DND-41 (cell line): ENCODE measurements at places on chromosomes 3 and 15.

DNA sequence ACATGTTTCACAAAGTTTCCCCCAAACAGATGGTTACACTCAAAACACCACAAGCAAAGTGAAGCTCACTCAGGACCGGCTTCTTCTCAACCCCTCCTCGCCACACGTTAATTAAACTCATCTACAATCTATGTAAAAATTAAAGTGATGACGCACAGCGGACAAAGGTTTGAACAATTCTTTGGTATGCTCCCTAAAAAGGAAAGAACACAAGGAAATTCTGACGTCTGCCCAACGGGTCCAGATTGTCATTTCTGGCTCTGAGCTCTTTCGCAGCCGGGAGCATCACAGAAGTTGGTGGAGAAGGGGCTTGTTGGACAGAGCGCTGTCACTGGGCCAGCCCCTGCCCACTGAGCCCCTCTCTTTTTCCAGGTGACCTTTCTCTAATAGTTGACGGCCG, 173.7 kb upstream of the CHRNA7 start:
- DNase-seq, result no peak

- no peak for DNase-seq
Observed at GRCh38 chr3:141280086-141280485, 48.5 kb downstream of the PXYLP1 start.

DNA sequence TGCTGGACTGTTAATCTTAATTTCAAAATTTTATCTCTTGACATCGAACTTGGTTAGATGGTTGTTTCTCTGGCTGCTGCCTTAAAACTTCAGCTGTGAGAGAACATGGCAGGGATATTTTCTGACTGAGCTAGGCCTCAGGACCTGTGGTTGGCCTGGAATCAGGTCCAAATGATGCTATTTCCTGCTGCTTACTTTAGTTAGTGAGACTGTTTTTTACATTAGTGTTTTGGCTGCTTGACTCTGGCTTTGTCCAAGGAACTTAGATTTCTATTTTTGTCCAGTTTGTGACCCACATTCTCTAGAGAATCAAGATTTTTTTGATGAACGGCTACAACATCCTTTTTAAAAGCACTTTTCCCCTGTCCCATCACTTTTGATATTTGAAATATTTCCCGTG, 497.9 kb upstream of the SGO1 start:
- no peak for DNase-seq

GRCh38 chr15:95825671-95826411, 504.7 kb upstream of the NR2F2 start:
- no peak for DNase-seq

DNA sequence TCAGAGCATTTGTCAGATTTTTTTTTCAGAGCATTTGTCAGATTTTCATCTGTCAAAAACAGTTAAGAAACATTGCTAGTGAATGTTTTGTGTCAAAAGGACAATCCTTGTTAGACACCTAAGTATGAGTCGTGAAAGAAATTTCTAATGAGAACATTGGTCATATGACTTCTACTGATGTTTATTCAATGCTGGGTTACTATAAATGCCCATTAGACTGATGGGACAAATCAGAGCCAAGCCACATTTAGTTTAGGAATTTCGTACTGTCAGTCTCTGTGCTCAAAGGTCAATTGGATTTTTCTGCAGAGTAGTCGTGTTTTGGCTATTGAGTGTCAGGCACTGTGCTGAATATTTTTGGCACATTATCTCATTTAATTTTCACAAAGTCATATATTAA, 31.6 kb downstream of the TSC22D2 start:
- no peak for DNase-seq

DNA sequence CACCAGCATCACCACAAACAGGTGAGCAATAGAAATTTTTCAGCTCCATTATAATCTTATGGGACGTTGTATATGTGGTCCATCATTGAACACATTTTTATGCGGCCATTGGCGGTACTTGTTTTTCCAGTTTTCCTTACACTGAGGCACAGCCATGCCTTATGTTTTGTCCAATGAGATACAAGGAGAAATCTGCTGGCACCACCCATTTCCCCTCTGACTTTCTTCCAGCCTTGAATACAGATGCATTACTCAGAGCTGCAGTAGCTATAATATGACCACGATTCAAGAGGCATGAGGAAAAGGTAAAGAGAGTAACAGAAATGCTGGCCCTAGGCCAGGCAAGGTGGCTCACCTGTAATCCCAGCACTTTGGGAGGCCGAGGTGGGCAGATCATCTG, 9.0 kb upstream of the PIK3R4 start:
- no peak for DNase-seq
